ENCODE measurements at places on chromosomes 2 and 18.

DNA sequence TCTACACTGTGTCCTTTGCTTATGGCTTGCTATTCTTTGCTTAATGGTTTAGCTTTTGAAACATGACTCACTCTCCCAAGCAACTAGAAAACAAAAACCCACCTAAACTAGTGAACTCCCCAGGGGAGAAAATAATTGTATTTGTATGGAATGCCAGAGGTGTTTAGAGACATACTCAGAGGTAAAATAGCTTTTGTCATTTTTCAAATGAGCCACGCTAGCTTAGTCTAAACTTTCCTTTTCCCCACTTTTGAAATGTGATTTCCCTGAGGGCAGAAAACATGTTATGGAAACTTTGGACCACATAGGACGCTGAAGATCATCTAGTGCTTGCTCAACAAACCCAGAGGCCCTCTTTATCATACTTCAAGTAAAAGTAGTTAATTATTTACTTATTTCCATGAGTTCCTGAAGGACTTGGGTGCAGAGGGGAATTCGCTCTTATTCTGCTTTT lies 16.5 kb upstream of the CYTIP start:
- no peaks in the 10 kb centered on the region for H3K36me3 ChIP-seq
- H3K4me3 ChIP-seq: peak overlapping the region; percentile 36
- DNase-seq: no peak

DNA sequence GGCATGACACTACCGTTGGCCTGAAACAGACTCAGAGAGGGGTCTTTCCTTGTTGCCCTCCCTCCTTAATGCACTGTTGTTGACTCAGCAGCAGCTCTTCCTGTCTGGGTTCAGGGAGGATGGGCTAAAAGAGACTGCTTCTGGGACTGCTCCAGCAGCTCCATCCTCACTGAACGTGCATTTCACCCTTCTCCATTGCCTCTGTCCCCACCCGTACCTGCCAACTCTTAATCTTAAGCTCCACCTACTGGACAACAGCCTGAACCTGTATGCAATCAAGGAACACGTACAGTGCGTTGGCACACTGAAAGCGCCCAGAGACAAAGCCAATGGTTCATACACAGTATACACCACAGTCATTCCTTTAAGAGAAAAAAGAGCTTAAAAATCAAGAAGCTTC lies 230.8 kb upstream of the RAB6C start:
- H3K36me3 ChIP-seq: no peaks in the 10 kb centered on the region
- no peak for DNase-seq
- peaks cover 13% of the 10 kb centered on the region for H3K27me3 ChIP-seq
- no peaks in the 10 kb centered on the region for H3K4me1 ChIP-seq
- no peak overlapping the region for H3K27ac ChIP-seq

GRCh38 chr2:88250404-88250803 lies 80.3 kb downstream of the THNSL2 start:
- H3K36me3 ChIP-seq: no peaks in the 10 kb centered on the region
- no peak overlapping the region for H3K4me3 ChIP-seq
- DNase-seq: no peak
- H3K27ac ChIP-seq: no peak overlapping the region
- peaks cover 35% of the 10 kb centered on the region for H3K27me3 ChIP-seq

DNA sequence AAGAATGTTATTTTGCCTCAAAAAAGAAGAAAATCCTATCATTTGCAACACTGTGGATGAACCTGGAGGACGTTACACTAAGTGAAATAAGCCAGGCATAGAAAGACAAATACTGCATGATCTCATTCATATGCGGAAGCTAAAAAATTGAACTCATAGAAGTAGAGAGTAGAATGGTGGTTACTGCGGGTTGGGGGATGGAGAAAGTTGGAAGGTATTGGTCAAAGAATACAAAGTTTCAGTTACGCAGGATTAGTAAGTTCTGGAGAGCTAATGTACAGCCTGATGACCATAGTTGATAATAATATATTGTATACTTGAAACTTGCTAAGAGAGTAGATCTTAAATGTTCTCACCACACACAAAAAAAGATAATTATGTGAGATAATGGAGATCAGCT lies 5.0 kb upstream of the GALNT5 start:
- peaks cover 4% of the 10 kb centered on the region for H3K36me3 ChIP-seq
- H3K27ac ChIP-seq: no peak overlapping the region
- H3K27me3 ChIP-seq: no peaks in the 10 kb centered on the region
- H3K4me1 ChIP-seq: peaks cover 12% of the 10 kb centered on the region
- DNase-seq: no peak

DNA sequence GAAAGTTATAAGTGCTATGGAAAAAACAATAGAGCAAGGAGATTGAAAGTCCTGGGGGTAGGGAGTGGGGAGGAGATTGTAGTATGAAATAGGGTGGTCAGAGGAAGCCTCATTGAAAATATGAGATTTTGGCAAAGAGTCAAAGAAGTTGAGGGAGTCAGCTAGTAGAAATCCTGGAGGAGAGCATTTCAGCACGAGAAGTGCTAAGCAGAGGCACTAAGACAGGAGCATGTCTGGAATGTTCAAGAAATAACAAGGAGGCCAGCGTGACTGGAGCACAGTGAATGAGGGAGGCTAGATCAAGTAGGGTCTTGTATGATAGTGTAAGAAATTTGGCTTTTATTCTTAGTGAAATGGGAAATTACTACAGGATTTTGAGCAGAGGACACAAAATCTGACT lies 2.1 kb upstream of the TSPYL6 start:
- no peaks in the 10 kb centered on the region for H3K4me1 ChIP-seq
- H3K4me3 ChIP-seq: no peak overlapping the region
- DNase-seq: no peak
- no peaks in the 10 kb centered on the region for H3K36me3 ChIP-seq

GRCh38 chr2:8405334-8405733 lies 276.5 kb upstream of the ID2 start:
- no peak for DNase-seq
- peaks cover 41% of the 10 kb centered on the region for H3K4me1 ChIP-seq
- no peaks in the 10 kb centered on the region for H3K36me3 ChIP-seq
- no peak overlapping the region for H3K27ac ChIP-seq
- H3K27me3 ChIP-seq: no peaks in the 10 kb centered on the region
- H3K4me3 ChIP-seq: no peak overlapping the region

GRCh38 chr2:205702576-205702975 lies 20.3 kb downstream of the NRP2 start:
- H3K36me3 ChIP-seq: no peaks in the 10 kb centered on the region
- no peak for DNase-seq

DNA sequence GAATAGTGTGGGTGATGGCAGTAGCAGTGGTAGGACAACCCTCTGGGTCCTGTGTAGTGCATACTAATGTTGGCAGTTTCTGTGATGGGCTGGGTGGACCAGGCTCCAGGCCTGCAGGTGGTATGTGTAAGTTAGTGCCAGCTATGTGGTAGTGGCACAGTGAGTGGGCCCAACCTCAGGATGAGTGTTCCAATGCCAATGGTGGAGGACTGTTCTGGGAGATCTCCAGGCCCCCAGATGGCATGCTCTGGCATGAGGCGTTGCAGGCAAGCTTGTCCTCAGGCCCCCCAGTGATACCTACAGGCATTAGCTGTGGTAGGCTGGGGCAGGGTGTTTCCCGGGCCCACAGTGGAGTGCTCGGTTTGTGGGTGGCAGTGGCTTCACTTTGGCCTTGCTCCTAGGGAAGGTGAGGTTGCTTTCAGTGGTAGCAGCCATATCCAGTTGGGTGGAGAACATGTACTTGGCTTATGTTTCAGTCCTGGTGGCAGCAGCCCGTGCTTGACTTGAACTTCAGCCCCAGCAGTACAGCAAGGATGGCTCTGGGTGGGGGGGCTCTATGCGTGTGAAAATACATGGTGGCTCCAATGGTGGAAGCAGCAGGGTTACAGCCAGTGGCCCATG lies 32.4 kb downstream of the TEX51 start:
- no peaks in the 10 kb centered on the region for H3K36me3 ChIP-seq
- H3K27ac ChIP-seq: no peak overlapping the region
- no peak for DNase-seq
- H3K27me3 ChIP-seq: peaks cover 31% of the 10 kb centered on the region

GRCh38 chr2:100262555-100263320 lies 59.6 kb downstream of the LONRF2 start:
- no peak overlapping the region for H3K27ac ChIP-seq
- peaks cover 12% of the 10 kb centered on the region for H3K27me3 ChIP-seq
- peak; percentile 77 for DNase-seq
- no peaks in the 10 kb centered on the region for H3K36me3 ChIP-seq

GRCh38 chr2:110800611-110801402 lies 68.4 kb downstream of the ACOXL start:
- no peaks in the 10 kb centered on the region for H3K4me1 ChIP-seq
- no peak for DNase-seq
- no peak overlapping the region for H3K4me3 ChIP-seq
- no peaks in the 10 kb centered on the region for H3K36me3 ChIP-seq

GRCh38 chr18:77133835-77134496 lies 1.4 kb upstream of the MBP start:
- H3K4me3 ChIP-seq: peak overlapping the region; percentile 93
- H3K27ac ChIP-seq: no peak overlapping the region
- H3K4me1 ChIP-seq: peaks cover 17% of the 10 kb centered on the region
- peaks cover 52% of the 10 kb centered on the region for H3K36me3 ChIP-seq

- peaks cover 5% of the 10 kb centered on the region for H3K4me1 ChIP-seq
- no peak overlapping the region for H3K27ac ChIP-seq
- no peak overlapping the region for H3K4me3 ChIP-seq
- no peak for DNase-seq
- H3K27me3 ChIP-seq: peaks cover 30% of the 10 kb centered on the region
These were observed 154.8 kb upstream of the APCDD1 start for GRCh38 chr18:10299643-10300042.

GRCh38 chr2:65940856-65941255 lies 494.1 kb upstream of the MEIS1 start:
- H3K36me3 ChIP-seq: no peaks in the 10 kb centered on the region
- no peak overlapping the region for H3K27ac ChIP-seq
- no peak for DNase-seq
- no peak overlapping the region for H3K4me3 ChIP-seq

DNA sequence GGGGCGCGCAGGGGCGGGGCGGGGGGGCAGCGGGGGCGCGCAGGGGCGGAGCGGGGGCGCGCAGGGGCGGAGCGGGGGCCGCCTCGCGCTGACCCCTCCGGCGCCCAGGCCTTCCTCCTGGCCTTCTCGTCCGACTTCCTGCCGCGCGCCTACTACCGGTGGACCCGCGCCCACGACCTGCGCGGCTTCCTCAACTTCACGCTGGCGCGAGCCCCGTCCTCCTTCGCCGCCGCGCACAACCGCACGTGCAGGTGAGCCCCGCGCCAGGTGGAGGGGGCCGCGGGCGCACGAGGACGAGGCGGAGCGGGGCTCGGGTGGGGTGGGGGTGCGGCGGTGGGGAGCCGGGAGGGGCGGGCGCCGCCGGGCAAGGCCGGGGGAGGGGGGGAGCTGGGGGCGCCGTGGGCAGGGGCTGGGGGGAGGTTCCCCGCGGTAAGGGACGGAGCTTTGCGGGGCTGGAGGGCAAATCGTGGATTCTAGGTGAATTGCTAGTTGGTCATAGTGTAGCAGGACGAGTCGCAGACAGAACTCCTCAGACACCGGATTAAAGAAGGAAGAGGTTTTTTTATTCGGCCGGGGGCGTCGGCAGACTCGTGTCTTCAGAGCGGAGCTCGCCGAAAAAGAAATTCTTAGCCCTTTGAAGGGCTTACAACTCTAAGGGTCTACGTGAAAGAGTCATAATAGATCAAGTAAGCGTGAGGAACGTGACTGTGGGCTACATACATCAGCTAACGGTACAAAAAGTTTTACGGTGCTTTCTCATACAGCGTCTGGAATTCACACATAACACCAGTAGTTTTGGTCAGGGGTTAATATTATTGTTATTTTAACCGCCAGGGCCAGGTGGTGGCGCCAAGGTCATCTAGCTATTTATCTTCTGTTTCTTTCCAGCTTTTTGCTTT lies 29.9 kb downstream of the ANO7 start:
- peaks cover 13% of the 10 kb centered on the region for H3K4me1 ChIP-seq
- H3K27ac ChIP-seq: peak overlapping the region; percentile 64
- DNase-seq: peak; percentile 64
- peak overlapping the region; percentile 81 for H3K4me3 ChIP-seq

DNA sequence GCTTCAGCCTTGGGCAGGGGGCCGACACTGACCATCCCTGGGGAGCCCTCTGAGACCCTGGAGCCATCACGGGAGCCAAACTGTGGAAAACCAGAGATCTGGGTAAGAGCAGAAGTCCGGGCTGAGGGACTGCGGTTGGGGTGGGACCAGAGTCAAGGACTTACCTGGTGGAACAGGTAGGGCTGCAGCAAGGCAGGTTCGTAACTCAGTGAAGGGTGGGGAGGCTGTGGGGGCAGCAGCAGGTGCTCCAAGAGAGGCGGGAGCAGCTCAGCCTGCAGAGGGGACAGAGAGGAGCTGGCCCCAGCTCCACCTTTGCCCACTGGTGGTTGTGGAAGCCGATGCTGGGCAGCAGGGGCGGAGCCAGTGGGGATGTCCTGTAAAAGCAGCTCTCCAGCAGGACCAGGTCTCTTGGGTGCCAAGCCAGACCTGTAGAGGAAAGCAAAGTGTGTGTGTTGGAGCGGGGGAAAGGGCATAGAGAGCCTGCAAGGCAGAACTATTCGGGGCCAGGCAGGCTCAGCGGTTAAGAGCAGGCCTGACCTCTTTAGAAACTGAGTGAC lies 6.7 kb downstream of the PTPRN start:
- H3K36me3 ChIP-seq: no peaks in the 10 kb centered on the region
- no peak for DNase-seq
- peaks cover 84% of the 10 kb centered on the region for H3K27me3 ChIP-seq
- H3K27ac ChIP-seq: no peak overlapping the region
- H3K4me3 ChIP-seq: no peak overlapping the region

GRCh38 chr2:219112651-219113338 lies 47.8 kb downstream of the NHEJ1 start:
- H3K36me3 ChIP-seq: no peaks in the 10 kb centered on the region
- peaks cover 20% of the 10 kb centered on the region for H3K4me1 ChIP-seq
- no peaks in the 10 kb centered on the region for H3K27me3 ChIP-seq
- H3K4me3 ChIP-seq: no peak overlapping the region
- DNase-seq: no peak
- H3K27ac ChIP-seq: no peak overlapping the region

- H3K4me3 ChIP-seq: no peak overlapping the region
- H3K4me1 ChIP-seq: no peaks in the 10 kb centered on the region
- no peak overlapping the region for H3K27ac ChIP-seq
- peaks cover 24% of the 10 kb centered on the region for H3K27me3 ChIP-seq
These were observed 276.1 kb upstream of the PKDCC start for GRCh38 chr2:41771710-41772109.

GRCh38 chr18:37617623-37618022 lies 52.0 kb upstream of the CELF4 start:
- H3K27me3 ChIP-seq: peaks cover 86% of the 10 kb centered on the region
- no peak overlapping the region for H3K27ac ChIP-seq
- no peaks in the 10 kb centered on the region for H3K36me3 ChIP-seq
